Stimulated activated CD8-positive, alpha-beta memory T cell treated with anti-CD3 and anti-CD28 coated beads, Interleukin-7, amount 100 ng/mL, for 48 hours (primary cell): ENCODE measurements at places on chromosomes 5 and 9.

DNA sequence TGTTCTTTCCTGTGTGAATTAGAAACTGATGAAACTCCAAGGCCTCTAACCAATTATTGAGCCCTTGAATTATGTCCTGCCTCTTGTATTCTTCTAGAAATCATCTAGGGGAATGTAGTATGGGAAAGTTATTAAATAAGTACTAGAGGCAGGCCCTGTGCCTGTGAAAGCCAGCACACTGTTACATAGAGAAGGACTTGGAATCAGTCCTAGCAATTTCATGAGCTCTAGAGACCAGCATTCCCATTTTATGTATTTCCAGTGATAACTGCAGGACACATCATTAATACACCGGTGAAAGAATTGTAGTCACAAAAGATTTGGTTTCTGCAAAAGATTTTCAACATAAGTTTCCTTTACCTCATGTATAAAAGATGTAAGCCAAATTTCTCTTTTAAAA, 168.5 kb upstream of the VLDLR start:
- DNase-seq: no peak

DNA sequence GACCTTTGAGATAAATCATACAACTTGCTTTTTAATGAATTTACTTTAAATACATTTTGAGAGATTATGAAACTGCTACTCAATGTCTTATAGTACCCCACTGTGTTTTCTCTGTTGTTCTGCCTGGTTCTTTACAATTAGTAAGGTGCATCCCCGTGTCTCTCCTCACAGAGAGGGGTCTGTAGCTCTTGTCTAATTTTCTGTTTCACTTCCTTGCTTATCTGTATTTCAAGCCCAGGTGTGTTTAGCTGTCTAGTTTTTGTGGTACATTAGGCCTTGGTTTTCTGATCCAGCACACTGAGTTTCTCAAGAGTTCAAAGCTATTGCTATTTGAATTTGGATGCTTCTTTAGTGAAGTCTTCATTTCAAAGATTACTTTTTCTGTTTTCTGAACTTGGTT, 105.1 kb downstream of the MAST4 start:
- DNase-seq: no peak

GRCh38 chr5:116377276-116378006, 197.2 kb downstream of the SEMA6A start:
- no peak for DNase-seq

DNA sequence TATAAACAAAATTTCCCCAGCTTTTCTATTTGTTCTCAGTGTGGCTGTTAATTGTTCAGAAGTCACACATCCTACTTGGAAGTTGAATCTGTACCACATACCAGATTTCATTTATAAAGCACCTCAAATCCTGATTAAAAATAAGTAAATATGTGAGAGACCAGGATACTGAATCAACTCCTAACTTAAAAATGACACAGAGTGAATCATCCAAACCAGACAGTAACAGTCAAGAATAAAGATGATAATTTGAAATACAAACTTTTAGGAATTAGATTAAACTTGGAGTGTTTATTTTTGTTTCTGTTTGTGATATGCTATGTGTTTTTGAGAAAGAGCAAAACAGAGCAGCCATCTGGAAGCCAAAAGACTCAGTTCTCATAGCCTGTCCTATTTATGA, 633.2 kb upstream of the RORB start:
- DNase-seq: no peak

GRCh38 chr9:97412626-97413385, 910 bp downstream of the TDRD7 start:
- no peak for DNase-seq

DNA sequence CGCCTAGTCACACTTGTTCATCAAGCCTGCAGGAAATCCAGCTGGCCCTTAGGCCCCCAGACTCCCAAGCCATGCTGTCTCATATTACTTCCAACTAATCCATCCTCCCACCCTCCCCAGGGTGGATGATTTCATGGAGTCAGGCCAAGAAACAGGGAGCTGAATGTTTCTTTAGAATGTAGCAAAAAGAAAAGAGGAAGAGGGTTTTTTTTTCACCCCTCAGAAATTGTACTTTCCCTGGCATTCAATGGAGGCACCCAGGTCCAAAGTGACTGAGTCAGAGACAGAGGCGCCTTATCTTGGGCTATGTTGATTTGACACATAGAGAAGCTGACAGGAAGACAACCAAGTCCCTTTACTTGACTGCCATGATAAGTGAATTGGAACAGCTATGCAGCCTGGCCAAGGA, 260.2 kb upstream of the NR4A3 start:
- no peak for DNase-seq

- no peak for DNase-seq
These were observed 127.7 kb downstream of the CPLANE1 start for GRCh38 chr5:37121465-37121864.

GRCh38 chr5:137695651-137696428, 40.0 kb downstream of the KLHL3 start:
- no peak for DNase-seq
